Esophagus muscularis mucosa (tissue), 4 donors: ENCODE measurements at places on chromosomes 1 and 21. TPM values are rescaled to one million over a fixed set of nuclear protein-coding genes. Genes with fewer than 3 reads are reported as not detected.
A peak's percentile ranks its signal among the peaks of the same experiment; 100 is the strongest.

- H3K4me1 ChIP-seq: peaks cover 31% of the 10 kb centered on the region
- no peak for DNase-seq
- no peak overlapping the region for H3K4me3 ChIP-seq
- no peaks in the 10 kb centered on the region for H3K27me3 ChIP-seq
- H3K36me3 ChIP-seq: peaks cover 20% of the 10 kb centered on the region
Measured at GRCh38 chr1:115682792-115683191, 41.0 kb downstream of the VANGL1 start.

- no peak overlapping the region for H3K27ac ChIP-seq
- no peaks in the 10 kb centered on the region for H3K27me3 ChIP-seq
Measured at GRCh38 chr1:209749670-209750323, 6.1 kb upstream of the TRAF3IP3 start.

DNA sequence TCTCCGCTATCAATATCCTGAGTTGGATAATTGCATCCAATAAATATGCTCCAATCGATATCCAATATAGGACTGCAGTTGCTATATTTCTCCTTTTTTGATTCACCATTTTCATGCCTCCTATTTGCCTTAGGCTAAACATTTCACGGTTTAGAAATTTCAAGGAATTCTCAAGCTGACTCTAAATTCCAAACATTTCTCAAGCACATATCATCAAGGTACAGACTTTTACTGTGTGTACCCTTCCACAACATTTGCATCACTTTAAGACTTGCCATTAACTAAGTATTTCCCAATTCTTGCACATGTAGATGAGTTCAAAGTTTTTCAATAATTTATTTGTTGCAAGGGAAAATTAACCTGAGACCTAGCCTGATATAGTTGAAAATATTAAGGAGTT is 795.2 kb upstream of the TMPRSS15 start:
- no peak overlapping the region for H3K4me3 ChIP-seq
- H3K4me1 ChIP-seq: no peaks in the 10 kb centered on the region
- H3K36me3 ChIP-seq: no peaks in the 10 kb centered on the region
- no peaks in the 10 kb centered on the region for H3K27me3 ChIP-seq
- no peak overlapping the region for H3K27ac ChIP-seq
- no peak for DNase-seq

- no peak overlapping the region for H3K4me3 ChIP-seq
- H3K27me3 ChIP-seq: no peaks in the 10 kb centered on the region
- DNase-seq: no peak
- no peaks in the 10 kb centered on the region for H3K36me3 ChIP-seq
Measured at GRCh38 chr21:25283720-25284119, 323.6 kb downstream of the MRPL39 start.

DNA sequence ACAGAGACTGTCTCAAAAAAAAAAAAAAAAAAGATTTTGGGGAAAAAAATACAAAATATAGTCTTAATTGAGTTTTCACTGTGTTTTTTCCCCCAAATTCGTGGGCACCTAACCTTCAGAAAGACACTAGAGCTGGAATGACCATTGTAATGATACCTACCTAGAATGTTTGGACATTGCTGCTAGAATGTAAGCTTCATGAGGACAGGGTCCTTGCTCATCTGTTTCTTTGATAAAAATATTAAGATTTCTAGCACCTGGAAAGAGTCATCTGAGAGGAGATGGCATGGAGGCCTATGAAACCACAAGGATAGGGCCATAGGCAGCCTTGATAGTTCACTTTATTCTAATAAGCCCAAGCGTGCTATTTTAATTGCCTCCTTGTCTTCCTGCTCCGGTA is 6.5 kb downstream of the LRRC8D start:
- no peaks in the 10 kb centered on the region for H3K36me3 ChIP-seq
- DNase-seq: no peak
- no peak overlapping the region for H3K27ac ChIP-seq
- peaks cover 7% of the 10 kb centered on the region for H3K4me1 ChIP-seq
- no peak overlapping the region for H3K4me3 ChIP-seq

GRCh38 chr1:62796221-62796620 is 12.3 kb downstream of the ATG4C start:
- H3K36me3 ChIP-seq: no peaks in the 10 kb centered on the region
- no peak for DNase-seq
- no peaks in the 10 kb centered on the region for H3K4me1 ChIP-seq

- H3K27ac ChIP-seq: no peak overlapping the region
- H3K4me3 ChIP-seq: no peak overlapping the region
- no peaks in the 10 kb centered on the region for H3K36me3 ChIP-seq
- DNase-seq: no peak
Measured at GRCh38 chr21:36627242-36627641, 71.7 kb upstream of the SIM2 start.

- H3K27ac ChIP-seq: no peak overlapping the region
- no peak overlapping the region for H3K4me3 ChIP-seq
- no peak for DNase-seq
- no peaks in the 10 kb centered on the region for H3K27me3 ChIP-seq
- peaks cover 9% of the 10 kb centered on the region for H3K4me1 ChIP-seq
- H3K36me3 ChIP-seq: peaks cover 79% of the 10 kb centered on the region
Measured at GRCh38 chr1:86741947-86742572, 37.7 kb downstream of the SH3GLB1 start.

- H3K27ac ChIP-seq: peak overlapping the region; percentile 91
- no peak for DNase-seq
- H3K4me1 ChIP-seq: peaks cover 85% of the 10 kb centered on the region
- H3K27me3 ChIP-seq: no peaks in the 10 kb centered on the region
- H3K36me3 ChIP-seq: no peaks in the 10 kb centered on the region
Measured at GRCh38 chr1:9375912-9376311, 83.2 kb downstream of the SPSB1 start.

Gene LUZP1
- 34.4 TPM for total RNA-seq

DNA sequence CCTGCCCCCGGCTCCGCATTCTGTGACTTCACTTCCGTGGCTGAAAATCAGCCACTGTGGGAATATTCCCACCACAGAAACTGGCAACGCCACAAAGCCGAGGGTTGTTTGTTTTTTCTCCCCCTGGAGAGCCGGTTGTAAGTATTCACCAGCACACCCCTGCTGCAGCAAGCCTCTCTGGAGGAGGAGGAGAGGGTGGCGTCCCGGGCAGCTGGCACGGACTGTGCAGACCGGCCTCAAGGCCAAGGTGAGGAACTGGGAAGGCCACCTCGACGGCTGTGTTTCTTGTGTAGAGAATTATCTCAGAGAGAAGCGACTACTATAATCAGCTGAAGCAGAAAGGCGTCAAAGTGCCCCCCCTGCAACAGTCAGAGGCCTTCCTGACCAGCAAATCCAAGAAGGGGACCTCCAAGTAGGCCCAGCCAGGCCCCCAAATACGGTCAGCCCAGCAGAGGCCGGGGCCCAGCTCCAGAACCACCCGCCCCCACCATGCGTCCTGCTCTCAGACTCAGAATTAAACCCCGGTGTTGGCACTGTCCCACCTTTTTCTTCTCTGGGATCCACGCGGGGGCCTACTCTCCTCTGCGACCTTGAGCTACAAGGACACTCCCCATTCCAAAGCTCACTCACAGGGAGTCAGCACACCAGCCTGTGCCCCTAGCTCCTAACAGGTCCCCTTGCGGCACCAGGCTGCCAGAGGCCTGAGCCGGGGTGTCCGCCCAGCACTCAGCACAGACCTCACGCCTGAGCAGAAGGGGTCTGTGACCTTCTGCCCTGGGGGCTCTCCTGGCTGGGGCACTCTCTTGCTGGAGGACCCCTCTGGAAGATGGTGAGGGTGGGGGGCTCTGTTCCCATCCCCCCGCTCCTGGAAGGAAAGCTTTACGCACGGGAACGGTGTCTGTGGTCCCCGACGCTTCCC is 1.2 kb upstream of the SMIM1 start:
- peaks cover 57% of the 10 kb centered on the region for H3K4me1 ChIP-seq
- no peaks in the 10 kb centered on the region for H3K27me3 ChIP-seq
- H3K36me3 ChIP-seq: no peaks in the 10 kb centered on the region
- peak overlapping the region; percentile 66 for H3K4me3 ChIP-seq

GRCh38 chr1:13760921-13761320 is 60.9 kb downstream of the PRDM2 start:
- H3K27ac ChIP-seq: no peak overlapping the region
- H3K4me1 ChIP-seq: peaks cover 71% of the 10 kb centered on the region
- DNase-seq: peak; percentile 3
- H3K27me3 ChIP-seq: no peaks in the 10 kb centered on the region
- H3K36me3 ChIP-seq: no peaks in the 10 kb centered on the region

DNA sequence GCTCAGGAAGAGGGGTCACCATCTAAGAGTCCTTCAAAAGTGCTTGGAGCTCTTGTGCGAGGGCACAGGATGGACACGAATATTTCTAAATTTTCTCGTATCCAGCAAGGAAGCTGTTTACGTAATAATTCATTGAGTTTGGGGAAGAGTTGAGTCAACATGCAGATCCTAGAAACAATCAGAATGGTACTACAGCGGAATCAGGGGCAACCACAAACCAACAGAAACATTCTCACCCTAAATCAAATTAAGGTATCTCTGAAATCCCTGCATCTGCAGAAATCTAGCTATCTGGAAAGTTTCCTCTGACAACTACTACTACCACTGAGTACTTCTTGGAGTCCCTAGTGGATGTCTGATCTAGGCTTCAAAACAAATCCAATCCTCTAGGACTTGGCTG is 352.4 kb downstream of the LTN1 start:
- H3K27ac ChIP-seq: no peak overlapping the region
- no peak overlapping the region for H3K4me3 ChIP-seq
- no peaks in the 10 kb centered on the region for H3K27me3 ChIP-seq
- H3K36me3 ChIP-seq: peaks cover 4% of the 10 kb centered on the region
- H3K4me1 ChIP-seq: peaks cover 17% of the 10 kb centered on the region
- DNase-seq: no peak

DNA sequence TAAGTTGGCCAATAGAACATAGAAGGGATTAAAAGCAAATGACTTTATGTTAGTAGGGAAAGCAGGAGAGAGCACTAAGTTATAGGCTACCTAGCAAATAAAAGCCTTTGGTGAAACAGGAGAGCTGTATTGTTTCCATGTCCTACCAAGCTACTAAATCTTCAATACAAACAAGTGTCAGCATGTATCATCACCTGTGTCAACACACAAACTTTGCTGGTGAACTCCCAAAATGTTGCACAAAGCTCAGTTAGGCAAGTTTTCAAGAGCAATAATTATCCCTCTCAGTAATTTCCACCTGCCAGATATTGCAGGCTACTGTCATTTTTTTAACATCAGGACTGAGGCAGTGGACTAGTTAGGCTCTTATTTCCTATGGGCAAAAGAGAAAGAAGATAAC is 77.7 kb upstream of the ADAM30 start:
- no peak for DNase-seq
- peaks cover 28% of the 10 kb centered on the region for H3K36me3 ChIP-seq
- H3K27ac ChIP-seq: no peak overlapping the region
- H3K27me3 ChIP-seq: no peaks in the 10 kb centered on the region
- no peak overlapping the region for H3K4me3 ChIP-seq

GRCh38 chr21:45893740-45894449 is 87.7 kb upstream of the COL6A1 start:
- H3K27ac ChIP-seq: no peak overlapping the region
- H3K27me3 ChIP-seq: no peaks in the 10 kb centered on the region
- peaks cover 12% of the 10 kb centered on the region for H3K4me1 ChIP-seq
- H3K4me3 ChIP-seq: no peak overlapping the region
- DNase-seq: no peak

GRCh38 chr21:23601549-23601948 is 2005.7 kb downstream of the MRPL39 start:
- H3K4me3 ChIP-seq: no peak overlapping the region
- no peaks in the 10 kb centered on the region for H3K27me3 ChIP-seq
- no peaks in the 10 kb centered on the region for H3K36me3 ChIP-seq
- DNase-seq: no peak

DNA sequence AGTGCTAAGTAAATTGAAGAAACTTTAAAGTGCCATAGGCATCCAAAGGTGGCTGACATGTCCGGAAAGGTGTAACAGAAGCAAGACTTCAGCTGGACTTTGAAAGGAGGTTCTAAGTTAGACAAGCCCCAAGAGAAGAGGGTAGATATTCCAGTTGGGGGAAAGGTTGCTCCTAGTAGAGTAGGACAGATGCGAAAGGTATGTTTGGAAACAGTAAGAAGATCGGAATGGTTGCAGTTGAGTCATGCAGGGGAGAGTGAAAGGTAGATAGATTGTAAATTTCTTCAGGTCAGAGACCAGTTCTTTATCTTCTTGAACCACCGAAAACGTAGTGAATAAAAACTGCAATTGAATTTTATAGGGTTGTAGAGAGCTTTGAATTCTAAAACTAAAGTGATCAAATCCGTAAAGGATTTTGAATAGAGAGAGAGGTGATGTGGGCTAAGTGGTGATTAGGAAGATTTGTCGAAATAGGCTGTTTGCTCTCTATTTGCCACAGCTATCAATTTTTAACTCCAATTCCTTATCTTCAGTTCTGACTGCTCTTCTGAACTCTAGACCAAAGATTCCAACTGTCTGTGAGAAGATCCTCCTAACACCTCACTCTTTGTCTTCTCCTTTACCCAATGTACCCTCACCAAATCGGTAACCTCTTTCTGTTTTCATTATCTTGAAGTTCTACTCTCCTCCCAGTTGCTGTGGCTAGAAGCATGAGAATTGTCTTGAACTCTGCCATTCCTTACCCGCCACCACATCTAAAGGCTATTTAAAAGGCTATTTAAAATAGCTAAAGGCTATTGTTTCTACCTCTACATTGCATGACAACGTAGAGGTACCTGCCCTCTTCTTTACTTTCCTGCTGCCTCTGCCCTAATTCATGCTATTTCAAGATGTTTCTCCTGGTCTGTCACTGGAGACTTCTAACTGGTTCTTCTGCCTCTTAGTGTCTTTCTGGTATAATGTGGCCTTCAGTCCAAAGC is 16.7 kb downstream of the MACF1 start:
- H3K27ac ChIP-seq: no peak overlapping the region
- H3K36me3 ChIP-seq: no peaks in the 10 kb centered on the region
- no peaks in the 10 kb centered on the region for H3K27me3 ChIP-seq
- H3K4me1 ChIP-seq: peaks cover 74% of the 10 kb centered on the region

DNA sequence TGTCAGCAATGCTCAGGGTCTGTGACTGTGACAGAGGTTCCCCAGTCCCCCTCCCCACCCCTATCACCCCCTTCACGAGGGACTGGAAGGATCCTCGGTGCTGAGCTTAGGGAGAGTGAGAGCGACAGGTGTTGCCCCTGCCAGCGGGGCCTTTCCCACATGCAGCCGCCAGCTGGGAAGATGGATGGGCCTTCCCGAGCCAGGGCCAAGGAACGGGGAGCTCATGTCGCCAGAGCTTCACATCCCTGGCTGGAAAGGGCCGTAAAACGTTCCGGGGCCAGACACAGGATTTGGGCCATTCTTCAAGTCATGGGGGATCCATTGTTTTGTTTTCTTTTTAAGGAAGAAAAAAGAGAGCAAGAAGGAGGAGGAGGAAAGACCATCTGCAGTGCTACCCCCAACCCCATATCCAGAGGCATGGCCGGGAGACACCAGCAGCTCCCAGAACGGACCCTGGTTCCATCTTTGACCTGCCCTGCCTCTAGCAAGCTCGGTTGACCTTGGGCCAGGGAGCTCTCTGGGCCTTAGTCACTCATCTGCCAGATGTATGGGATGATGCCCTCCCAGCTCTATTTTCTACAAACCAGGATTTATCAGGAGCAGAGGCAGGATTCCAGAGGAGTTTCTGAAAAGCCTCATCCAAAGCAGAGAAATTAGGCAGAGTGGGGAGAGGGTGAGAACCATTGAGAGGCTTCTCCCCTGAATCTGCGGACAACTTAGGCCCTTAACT is 54.1 kb downstream of the TAS1R2 start:
- H3K4me3 ChIP-seq: no peak overlapping the region
- DNase-seq: no peak
- H3K4me1 ChIP-seq: peaks cover 11% of the 10 kb centered on the region
- no peak overlapping the region for H3K27ac ChIP-seq
- no peaks in the 10 kb centered on the region for H3K27me3 ChIP-seq
- no peaks in the 10 kb centered on the region for H3K36me3 ChIP-seq

Gene TBX15
- total RNA-seq: 0.42 TPM
